GF-D8 (cell line): ENCODE measurements at places on chromosomes 5 and 9.

GRCh38 chr5:106600803-106601202 lies 1069.9 kb downstream of the EFNA5 start:
- DNase-seq: no peak

DNA sequence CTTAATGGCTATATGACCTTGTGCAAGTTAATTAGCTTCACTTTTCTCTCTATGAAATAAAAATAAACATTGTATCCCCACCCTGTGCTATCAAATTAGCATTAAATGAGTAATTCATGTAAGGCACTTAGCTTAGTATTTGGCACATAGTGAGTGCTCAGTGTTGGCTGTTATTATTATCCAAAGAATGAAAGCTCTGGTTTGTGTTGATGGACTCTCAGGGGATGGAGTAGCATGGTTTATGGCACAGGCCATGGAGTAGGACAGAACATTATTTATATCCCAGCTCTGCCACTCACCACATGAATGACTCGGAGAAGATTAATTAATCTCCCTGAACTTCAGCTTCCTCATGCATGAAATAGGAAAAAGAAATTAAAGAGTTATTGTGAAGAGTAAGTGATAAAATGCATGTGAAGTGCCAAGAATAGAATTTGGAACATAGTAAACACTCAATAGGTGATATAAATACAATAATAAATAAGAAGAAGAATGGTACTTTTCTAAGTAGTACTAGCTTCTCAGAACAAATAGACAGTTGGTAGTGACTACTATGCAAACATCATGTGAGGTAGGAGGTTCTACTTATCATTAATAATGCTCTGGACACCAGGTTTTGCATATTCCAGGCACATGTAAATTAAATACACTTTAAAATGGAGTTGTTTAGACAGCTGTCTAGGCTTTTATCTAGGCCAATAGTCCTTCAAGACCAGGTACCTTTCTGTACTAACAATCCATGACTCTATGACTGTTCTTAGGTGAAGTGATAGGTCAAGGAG lies 146.4 kb downstream of the GRIA1 start:
- DNase-seq: no peak

- DNase-seq: no peak
These were observed 14.0 kb upstream of the PWWP2A start for GRCh38 chr5:160133071-160133917.

GRCh38 chr5:115109840-115110239 lies 59.9 kb downstream of the TRIM36 start:
- DNase-seq: no peak

GRCh38 chr9:107760469-107761242 lies 271.1 kb upstream of the KLF4 start:
- peak; percentile 41 for DNase-seq

GRCh38 chr9:135360617-135361016 lies 119.0 kb upstream of the PPP1R26 start:
- DNase-seq: no peak

- no peak for DNase-seq
These were observed 48.9 kb downstream of the SH3PXD2B start for GRCh38 chr5:172405226-172406107.

- DNase-seq: no peak
These were observed 420.9 kb upstream of the SGCD start for GRCh38 chr5:155906046-155906445.

DNA sequence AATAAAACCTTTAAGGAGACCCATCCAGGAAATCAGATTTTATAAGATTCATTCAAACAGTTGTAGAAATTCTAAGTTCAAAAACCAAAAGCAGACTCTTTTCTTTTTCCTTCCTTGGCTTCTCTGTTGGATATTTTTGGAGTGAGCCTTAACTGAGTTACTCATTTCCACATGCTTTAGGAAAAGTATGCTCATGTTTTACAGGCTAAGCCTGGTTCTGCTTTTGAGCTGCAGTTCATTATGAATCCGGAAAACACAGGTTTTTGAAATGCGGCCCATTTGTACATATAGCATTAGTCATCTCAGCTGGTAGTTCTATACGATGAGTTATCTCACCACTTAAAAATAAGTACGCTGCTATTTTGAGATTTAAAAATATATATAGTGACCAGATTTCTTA lies 156.6 kb upstream of the DMRT1 start:
- DNase-seq: no peak

DNA sequence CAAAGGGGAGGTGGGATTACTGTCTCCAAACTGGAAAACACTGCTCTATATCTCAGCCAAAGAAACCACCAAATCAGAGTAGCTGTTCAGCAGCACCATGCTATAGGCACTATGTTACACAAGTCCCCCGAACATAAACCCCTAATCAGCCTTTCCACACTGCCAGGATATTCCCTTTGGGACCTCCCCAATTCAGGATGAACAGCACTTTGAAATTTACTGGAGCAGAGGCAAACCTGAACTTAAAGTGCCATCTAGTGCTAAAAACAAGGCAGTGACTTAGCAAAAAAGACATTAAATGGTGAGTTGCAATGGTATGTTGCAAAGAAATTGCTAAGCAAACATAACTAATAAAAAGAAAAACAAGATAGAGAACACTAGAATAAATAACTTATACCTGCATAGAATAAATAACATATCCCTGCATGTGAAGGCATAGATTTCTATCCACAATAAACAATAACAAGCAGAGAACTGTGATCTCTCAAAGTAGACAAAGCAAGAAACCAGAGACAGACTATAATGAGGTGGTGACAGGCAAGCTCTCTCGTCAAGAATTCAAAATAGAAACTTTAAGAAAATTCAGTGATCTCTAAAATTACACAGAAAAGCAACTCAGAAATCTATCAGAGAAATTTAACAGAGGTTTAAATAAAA lies 584.4 kb upstream of the ACO1 start:
- no peak for DNase-seq

- DNase-seq: no peak
These were observed 149.5 kb upstream of the PHYKPL start for GRCh38 chr5:178381921-178382695.

DNA sequence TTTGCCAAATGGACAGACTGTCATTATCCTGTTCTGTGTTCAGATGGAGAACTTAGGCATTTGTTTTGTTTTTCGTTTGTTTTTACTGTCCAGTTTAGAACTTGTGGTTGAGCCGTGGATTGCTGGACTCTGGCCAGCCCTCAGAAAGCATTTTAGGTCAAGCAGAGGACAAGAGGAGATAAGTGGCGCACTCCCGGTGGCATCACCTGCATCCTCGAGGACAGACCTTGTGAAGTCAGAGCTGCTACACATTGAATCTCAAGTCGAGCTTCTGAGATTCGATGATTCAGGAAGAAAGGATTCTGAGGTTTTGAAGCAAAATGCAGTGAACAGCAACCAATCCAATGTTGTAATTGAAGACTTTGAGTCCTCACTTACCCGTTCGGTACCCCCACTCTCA lies 8.9 kb downstream of the MTRR start:
- no peak for DNase-seq

DNA sequence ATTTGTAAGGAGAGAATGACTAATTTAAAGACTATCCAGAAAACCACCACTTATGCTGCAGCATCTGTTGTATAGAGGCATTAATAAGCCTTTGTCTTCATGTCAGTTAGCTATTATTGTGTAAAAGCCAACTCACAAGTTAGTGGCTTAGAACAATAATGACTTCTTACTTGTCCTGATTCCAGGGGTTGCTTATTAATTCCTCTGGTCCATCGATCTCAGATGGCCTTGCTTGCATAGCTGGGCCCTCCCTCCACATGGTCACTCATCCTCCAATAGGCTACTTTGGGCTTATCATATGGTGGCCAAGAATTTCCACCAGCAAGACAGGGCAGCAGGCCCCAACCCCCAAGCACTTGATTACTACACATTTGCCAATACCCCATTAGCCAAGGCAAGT lies 44.5 kb upstream of the STK32A start:
- DNase-seq: no peak

GRCh38 chr9:133580419-133580738 lies 28.8 kb downstream of the FAM163B start:
- DNase-seq: no peak

DNA sequence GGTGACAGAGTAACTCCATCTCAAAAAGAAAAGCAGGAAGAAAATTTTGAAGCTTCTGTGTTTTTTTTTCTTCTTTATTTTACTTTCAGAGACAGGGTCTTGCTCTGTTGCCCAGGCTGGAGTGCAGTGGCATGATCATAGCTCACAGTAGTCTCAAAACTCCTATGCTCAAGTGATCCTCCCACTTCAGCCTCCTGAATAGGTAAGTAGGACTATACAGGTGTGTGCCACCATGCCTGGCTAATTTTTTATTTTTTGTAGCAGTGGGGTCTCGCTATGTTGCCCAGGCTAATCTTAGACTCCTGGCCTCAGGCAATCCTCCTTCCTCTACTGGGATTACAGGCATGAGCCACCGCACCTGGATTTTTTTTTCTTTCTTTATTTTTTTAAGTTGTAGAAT lies 10.1 kb upstream of the C5orf24 start:
- no peak for DNase-seq

DNA sequence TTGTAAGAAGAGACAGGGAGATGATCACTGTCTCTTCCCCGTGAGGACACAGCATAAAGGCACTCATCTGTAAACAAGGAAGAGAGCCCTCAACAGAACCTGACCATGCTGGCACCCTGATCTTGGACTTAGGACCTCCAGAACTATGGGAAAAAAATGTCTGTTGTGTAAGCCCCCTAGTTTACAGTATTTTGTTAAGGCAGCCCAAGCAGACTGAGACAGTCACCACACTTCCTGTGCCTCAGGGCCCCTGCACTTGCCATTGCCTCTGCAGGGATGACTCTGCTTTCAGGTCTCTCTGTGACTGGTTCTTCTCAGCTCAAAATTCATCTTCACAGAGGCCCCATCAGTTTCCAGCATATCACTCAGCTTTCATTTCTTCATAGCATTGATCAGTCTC lies 372.1 kb downstream of the TLE1 start:
- no peak for DNase-seq

DNA sequence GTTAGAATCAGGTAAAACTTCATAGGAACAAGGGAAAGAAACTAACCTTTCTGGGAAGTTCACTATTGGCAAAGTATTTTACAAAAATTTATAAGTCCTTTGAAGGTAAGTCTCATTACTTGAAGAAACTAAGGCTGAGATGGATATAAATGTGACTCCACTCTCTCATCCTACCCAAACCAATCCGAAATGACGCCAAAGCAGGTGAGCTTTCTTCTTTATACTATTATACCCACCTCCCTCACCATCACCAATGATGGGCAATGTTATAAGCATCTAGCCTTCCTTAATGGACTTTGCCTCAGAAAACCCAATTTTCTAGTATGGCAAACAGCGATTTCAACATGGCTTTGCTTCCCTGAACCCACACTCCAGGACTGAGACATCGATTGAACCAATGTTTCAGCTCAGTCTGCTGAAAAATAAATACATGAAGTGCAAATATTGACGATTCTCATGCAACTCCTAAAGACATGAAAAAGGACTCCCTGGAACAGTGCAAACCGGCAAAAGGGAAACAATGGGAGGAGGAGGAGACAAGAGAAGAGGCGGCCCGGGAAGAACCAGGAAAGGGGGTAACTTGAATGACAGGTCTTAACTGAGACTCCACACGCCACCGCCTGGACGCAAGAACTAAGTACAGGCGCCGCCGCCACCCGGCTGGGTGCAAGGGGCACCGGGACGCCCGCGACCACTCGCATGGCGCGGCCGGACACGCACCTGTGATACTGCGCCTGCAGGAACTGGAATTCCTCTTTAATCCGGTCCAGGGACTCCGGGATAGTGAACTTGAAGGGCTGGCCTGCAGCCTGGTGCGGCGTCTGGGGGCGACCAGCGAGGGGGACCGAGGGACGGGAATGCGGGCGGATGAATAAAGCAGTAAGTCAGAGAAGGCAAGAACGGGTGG lies 2.5 kb downstream of the TLE1 start:
- DNase-seq: no peak

DNA sequence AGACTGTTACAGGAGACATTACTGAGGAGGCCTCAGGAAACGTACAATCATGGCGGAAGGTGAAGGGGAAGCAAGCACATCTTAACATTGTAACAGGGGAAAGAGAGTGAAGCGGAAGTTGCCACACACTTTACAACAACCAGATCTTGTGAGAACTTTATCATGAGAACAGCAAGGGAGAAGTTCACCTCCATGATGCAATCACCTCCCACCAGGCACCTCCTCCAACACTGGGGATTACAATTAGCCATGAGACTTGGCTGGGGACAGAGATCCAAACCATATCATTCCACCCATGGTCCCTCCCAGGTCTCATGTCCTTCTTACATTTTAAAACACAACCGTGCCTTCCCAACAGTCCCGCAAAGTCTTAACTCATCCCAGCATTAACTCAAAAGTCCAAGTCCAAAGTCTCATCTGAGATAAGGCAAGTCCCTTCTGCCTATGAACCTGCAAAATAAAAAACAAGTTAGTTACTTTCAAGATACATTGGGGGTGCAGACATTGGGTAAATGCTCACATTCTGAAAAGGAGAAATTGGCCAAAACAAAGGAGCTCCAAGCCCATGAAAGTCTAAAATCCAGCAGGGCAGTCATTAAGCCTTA lies 138.3 kb downstream of the TMEM161B start:
- peak; percentile 63 for DNase-seq

- no peak for DNase-seq
These were observed 44.8 kb downstream of the PARP8 start for GRCh38 chr5:50711280-50711679.

GRCh38 chr9:23855873-23856604 lies 30.0 kb upstream of the ELAVL2 start:
- DNase-seq: no peak

DNA sequence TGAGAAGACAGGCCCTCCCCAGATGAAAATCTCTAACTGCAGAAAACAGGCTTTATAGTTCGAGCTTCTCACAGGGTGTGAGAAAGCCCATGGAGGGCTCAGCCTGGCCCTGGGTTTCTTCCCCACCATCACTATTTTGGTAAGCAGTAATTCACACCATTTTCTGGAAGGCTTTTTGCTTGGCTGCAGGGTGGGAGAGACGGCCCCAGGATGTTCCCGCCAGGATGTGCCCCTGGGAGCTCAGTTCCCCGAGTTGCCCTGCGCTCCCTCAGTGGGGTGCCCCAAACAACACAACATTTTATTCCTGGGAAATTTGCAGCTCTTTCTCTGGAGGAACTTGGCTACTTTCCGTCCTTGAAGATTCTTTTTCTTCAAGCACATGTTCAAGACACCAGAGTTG lies 100.8 kb downstream of the HSD17B3 start:
- DNase-seq: no peak

DNA sequence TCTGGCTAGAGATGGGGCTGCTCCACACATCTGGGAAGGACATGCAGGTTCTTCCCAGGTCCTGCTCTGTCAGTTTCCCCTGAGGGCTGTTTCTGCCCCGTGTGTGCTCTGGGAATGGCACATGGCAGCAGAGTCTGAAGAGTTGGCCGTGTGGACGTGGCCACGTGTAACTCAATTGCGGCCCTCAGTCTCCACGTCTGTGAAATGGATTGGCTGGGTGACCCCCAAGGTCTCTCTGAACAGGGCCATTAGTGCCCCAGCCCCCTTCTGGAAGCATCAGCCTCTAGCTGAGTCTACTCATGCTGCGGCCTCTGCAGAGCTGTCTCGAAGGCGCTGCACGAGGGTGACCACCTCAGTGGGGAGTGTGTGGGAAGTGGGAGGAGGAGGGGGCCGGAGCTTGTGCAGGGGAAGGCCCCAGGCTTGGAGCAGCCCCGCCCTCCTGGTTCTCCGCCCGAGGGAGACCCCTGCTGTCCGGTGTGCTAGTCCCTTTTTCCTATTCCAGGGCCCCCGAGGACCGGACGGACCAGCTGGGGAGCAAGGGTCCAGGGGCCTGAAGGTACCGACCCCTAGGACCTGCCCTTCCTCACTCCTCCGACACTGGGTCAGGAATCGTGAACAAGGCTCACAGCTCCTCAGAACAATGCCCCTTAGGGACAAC lies 58.9 kb upstream of the ORM1 start:
- no peak for DNase-seq
